ENCODE measurements at places on chromosomes 7 and 10.
A peak's percentile ranks its signal among the peaks of the same experiment; 100 is the strongest.

- DNase-seq = no peak
These were observed 176.2 kb downstream of the PRKAG2 start for GRCh38 chr7:151700586-151701165.

DNA sequence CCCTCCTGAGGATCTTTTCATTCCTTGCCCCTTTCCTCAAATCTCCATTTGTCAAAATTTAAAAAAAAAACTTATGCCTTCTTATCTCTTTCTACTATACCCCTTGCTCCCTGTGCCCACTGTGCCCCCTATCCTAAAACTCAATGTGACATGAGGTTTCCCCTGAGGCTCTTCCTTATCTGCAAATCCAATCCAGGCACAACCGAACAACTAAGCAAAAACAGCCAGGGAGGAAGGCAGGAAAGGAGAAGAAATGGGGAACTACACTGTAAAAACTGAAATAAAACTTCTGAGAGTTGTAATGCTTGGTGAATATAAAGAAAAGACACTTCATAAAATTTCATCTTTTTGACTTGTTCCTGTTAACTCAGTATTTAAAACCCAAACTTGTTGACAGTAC lies 54.2 kb downstream of the CRPPA start:
- DNase-seq = no peak

DNA sequence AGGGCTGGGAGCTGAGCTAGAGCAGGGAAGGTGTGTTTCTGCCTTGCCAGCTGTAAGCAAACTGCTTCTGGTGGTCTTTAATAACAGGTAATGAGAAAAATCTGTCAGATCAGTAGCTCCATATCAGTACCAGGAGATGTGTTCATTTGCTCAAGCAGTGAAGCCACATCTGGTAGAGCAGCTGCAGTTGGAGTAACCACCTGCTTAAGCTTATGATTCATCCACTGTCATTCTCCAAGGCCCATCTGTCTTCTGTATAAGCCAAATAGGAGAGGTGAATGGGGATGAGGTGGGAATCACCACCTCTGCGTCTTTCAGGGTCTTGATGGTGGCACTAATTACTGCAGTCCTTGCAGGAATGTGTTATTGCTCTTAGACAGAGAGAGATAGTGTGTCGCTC lies 18.4 kb upstream of the COBL start:
- DNase-seq = no peak

- no peak for DNase-seq
These were observed 44.3 kb downstream of the SCRN1 start for GRCh38 chr7:29945259-29945809.

GRCh38 chr7:132076301-132077035 lies 499.8 kb downstream of the PLXNA4 start:
- DNase-seq = no peak

- no peak for DNase-seq
These were observed 636.1 kb upstream of the FZD8 start for GRCh38 chr10:36278176-36278575.

DNA sequence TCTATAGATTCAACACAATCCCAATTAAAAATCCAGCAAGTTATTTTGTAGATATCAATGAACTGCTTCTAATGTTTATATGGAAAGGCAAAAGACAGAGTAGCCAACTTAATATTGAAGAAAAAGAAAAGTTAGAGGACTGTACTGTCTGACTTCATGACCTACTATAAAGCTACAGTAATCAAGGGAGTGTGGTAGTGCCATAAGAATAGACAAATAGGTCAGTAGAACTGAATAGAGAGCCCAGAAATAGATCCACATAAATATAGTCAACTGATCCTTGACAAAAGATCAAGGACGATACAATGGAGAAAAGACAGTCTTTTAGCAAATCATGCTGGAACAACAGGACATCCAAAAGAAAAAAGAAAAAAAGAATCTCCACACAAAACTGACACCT lies 7.4 kb upstream of the EEPD1 start:
- no peak for DNase-seq

DNA sequence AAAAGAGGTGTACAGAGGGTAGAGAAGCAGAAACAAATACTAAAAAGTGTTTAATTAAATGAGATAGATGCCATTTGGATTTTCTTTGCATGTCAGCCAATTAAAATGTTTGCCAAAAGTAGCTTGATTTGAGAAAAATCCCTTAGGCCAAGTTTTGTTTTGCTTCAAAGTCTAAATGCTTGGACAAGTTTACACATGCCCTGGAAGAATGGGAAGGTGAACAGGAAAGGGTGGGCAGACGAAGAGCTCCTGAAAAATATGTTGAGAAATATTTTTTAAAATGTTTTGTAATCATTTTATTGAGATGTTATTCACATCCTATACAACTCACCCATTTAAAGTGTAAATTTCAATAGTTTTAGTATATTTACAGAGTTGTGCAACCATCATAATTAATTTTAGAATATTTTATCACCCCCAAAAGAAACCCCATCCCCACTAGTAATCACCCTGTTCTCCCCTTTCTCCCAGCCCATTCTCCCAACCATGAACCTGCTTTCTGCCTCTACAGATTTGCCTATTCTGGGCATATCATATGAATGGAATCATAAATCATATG lies 98.5 kb upstream of the ANK3 start:
- peak; percentile 50 for DNase-seq

GRCh38 chr7:107025449-107026103 lies 18.9 kb upstream of the PRKAR2B start:
- no peak for DNase-seq

DNA sequence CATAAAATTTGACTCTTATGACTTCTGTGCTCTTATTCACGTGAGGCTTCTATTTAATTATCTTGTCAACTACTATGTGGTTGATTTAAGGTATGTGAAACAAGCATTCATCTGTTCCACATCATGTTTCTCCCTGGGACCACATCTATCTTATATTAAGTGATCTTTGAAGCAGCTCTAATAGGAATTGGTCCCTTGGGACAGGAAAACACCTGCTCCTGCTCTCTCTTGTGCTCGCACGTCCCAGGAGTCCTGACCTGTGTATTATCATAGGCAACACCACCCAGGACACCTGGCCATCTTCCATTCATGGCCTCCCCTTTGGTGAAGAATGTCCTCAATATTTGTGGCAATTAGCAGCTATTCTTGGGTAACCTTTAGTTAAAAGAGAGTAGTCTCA lies 269.2 kb downstream of the NRG3 start:
- DNase-seq = no peak

- no peak for DNase-seq
These were observed 16.5 kb downstream of the CDC123 start for GRCh38 chr10:12212454-12212853.

- DNase-seq = peak; percentile 8
These were observed 247.0 kb upstream of the FERD3L start for GRCh38 chr7:19392246-19392645.

DNA sequence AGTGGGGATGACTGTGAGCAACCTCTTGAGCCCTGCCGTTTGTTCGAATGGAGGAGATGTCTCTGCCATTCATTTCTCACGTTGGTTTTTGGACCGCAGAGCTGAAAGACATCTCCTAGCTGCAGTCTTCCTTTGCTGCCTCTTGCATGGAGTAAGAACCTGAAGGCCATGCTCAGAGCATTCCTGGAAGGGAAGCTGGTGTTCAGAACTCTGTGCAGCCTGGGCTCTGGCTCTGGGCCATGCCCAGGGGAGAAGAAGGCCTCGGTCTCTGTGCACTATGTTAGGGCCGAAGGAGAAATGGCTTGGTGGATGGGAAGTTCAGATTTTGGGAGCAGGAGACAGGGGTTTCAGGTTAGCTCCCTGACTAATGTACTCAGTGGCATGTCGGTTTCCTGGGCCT lies 22.9 kb downstream of the SFTPD start:
- no peak for DNase-seq

GRCh38 chr7:74173866-74174605 lies at the start of gene EIF4H:
EIF4H (plus strand) TSS chr7:74174356; CDS start chr7:74174384, 28 bp downstream.
- DNase-seq = peak; percentile 94

DNA sequence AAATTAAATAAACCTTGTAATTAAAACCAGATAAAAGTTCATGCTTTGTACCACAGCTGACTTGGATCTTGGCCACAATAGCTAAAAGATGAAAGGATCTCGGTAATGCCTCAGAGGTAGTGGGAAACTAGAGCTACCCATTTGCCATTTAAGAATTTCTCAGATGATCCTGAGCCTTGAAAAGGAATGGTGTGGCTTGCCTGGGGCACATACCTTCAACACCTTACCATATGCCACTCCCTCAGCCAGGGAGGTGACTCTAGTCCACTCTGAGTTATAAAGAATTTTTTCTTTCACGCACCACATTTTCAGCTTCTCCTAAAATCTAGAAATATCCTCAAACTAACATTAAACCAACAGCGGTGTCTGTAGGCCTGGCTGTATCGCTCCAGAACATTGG lies 516.3 kb upstream of the TEX47 start:
- DNase-seq = no peak

DNA sequence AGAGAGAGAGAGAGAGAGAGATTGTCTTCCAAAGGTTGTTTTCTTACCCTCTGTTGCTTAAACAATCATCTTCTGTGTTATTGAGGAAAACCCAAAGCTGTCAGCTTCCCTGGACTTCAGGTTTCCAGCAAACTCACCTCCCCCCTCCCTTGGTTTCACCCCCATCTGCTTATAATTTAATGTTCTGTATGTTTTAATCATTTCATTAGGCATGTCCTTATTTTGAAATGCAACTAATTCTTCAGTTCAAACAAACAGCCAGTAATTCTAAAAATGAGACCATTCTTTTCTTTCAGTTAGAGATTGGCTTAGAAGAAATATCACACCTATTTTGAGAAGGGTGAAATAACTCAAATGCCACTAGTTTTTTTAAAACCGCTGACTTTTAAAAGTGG lies 102.9 kb downstream of the FAM204A start:
- DNase-seq = no peak

DNA sequence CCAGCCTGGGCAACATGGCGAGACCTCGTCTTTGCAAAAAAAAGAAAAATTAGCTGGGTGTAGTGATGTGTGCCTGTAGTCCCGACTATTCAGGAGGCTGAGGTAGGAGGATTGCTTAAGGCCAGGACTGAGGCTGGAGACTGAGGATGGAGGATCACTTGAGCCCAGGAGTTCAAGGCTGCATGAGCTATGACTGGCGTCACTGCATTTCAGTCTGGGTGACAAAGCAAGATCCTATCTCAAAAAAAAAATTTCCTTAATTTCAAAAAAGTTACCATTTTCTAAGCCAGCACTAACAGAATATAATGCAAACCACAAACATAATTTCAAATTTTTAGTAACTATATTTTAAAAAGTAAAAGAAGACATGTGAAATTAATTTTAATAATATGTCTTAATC lies 13.4 kb upstream of the SRGN start:
- DNase-seq = no peak

GRCh38 chr10:56927701-56928100 lies 566.6 kb upstream of the ZWINT start:
- no peak for DNase-seq

DNA sequence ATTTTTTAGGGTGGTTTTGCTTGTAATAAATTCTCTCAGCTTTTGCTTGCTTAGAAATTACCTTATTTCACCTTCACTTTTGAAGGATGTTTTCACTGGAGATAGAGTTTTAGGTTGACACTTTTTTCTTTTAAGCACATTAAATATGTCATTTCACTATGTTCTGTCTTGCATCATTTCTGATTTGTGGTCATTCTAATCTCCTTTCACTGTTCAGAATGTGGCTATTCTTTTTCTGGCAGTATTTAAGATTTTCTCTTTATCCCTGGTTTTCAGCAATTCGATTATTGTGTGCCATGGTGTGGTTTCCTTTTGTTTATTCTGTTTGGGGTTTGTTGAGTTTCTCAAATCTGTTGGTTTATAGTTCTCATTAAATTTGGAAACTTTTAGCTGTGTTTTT lies 1065.6 kb downstream of the KCNMA1 start:
- no peak for DNase-seq

DNA sequence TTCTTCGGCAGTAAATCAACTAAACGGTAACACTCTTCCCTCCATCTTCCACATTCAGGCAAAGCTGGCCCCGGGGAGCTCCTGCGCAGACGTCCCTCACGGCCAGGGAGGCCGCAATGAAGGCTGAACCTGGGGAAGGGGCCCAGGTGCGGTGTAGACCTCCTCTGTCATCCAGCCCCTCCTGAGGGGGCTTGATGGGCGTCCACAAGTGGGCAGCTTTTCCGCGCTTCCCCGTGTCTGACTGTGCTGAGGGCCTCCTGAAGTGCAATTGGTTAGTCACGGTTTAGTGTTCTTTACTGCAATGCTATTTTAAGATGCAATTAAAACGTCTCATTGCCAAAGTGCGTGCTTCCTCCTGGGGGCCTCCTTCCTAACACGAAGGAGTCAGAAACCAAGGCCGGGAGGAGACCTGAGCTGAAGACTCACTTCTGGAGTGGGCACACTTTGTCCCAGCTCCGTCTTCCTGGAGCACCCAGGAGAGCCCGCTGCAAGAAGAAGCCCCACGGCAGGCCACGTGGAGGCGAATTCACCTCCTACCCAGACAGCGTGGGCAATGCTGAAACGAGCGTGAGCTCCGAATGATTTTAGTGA lies 173.3 kb downstream of the ELFN1 start:
- DNase-seq = no peak

GRCh38 chr7:82126576-82126975 lies 317.0 kb downstream of the CACNA2D1 start:
- DNase-seq = no peak

- DNase-seq = no peak
These were observed 24.3 kb upstream of the TOMM7 start for GRCh38 chr7:22846961-22847360.

GRCh38 chr7:18387191-18387735 lies 108.3 kb upstream of the HDAC9 start:
- no peak for DNase-seq

DNA sequence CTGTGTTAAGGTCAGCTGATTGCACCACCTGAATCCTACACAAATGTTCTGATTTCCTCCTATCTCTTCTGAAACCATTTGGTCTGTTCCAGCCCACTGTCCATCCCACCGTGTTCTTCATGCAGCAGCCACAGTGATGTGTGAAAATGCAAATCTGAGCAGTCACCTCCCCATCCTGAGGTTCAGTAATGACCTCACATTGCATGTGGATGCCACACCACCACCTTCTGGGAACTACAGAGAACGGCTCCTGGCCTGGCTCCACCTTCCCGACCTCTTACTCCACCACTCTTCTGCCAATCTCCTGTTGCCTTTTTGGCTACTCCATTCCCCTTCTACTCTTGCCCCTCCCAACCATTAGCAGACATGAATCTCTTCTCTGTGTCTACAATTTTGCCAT lies 244.4 kb downstream of the TNS3 start:
- DNase-seq = no peak

DNA sequence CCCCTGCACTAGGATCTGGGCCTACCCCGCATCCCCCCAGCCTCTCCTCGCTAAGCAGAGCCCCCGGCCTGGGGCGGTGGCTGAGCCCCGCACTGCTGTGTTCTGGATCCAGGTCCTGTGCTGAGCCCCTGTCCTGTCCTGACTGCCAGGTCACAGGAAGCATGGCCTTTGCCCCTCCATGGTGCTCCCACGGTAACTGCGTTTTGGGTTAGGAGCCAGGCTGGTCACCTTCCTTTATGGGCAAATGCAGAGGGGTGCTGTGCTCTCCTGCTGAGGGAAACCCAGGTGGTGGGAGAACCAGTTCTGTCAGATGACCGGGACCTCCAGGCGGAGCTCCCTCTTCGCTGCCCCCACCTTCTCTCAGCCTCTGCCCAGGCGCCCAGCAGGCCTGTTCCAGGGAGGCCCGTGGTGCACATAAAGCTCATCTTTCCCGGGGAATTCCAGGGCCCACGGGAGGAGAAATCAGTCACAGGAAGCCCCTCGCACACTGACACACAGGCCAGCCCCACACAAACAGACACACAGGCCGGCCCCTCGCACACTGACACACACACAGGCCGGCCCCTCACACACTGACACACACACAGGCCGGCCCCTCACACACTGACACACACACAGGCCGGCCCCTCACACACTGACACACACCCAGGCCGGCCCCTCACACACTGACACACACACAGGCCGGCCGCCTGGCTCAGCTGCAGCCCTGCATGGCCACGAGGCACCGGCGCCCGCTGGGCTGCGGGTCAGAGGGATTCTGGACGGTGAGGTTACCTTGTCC lies 75.6 kb downstream of the CFAP46 start:
- DNase-seq = no peak
